ENCODE measurements at places on chromosomes 13 and 19.

GRCh38 chr13:37039896-37040295 is 19.6 kb downstream of the SUPT20H start:
- H3K4me3 ChIP-seq: no peak overlapping the region
- H3K27me3 ChIP-seq: no peaks in the 10 kb centered on the region
- no peak overlapping the region for H3K27ac ChIP-seq
- no peak for DNase-seq
- no peaks in the 10 kb centered on the region for H3K4me1 ChIP-seq
- H3K36me3 ChIP-seq: peaks cover 91% of the 10 kb centered on the region

DNA sequence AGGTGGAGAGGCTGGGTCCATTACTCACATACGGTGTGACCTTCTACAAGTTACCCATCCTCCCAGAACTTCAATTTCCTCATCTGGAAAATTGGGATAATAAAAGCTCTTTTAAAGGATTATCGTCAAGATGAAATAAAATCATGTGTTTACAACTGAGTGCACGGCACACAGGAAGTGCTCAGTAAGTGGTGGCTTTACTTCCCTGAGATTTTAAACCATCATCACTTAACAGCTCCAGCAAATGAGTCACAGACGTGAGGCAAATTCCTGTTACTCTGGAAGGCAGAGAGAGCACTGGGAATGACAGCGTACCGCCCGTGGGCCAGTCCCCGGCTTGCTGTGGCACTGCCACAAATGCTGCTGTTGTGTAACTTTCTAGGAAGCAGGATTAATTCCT is 64.1 kb downstream of the MRPL57 start:
- H3K36me3 ChIP-seq: no peaks in the 10 kb centered on the region
- no peak overlapping the region for H3K4me3 ChIP-seq
- H3K27me3 ChIP-seq: peaks cover 11% of the 10 kb centered on the region
- H3K4me1 ChIP-seq: no peaks in the 10 kb centered on the region
- no peak for DNase-seq

- no peak for DNase-seq
- H3K4me3 ChIP-seq: no peak overlapping the region
- H3K36me3 ChIP-seq: no peaks in the 10 kb centered on the region
- H3K27me3 ChIP-seq: peaks cover 8% of the 10 kb centered on the region
- no peak overlapping the region for H3K27ac ChIP-seq
- no peaks in the 10 kb centered on the region for H3K4me1 ChIP-seq
Measured at GRCh38 chr19:38784224-38784623, 4.8 kb upstream of the LGALS7B start.

DNA sequence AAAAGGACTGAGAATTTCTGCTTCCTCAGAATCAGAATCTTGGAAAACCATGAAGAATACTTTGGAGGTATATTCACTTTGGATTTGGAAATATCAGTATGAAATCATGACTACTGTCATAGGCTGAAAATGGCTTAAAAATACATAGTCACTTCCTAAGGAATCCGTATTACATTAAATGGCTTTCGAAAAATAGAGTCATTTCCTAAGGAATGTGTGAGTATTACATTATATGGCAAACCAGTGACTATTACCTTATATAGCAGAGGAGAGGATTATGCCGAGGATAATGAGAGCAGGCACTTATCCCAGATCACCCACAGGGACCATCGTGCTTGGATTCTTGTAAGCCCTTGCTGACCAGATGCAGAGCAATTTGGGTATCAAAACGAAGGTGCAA is 1471.8 kb downstream of the EFNB2 start:
- H3K4me3 ChIP-seq: no peak overlapping the region
- H3K36me3 ChIP-seq: no peaks in the 10 kb centered on the region
- H3K27ac ChIP-seq: no peak overlapping the region
- no peaks in the 10 kb centered on the region for H3K4me1 ChIP-seq
- H3K27me3 ChIP-seq: no peaks in the 10 kb centered on the region

All from T-cell (primary cell).